ENCODE measurements at places on chromosomes 2 and 18. TPM values are rescaled to one million over a fixed set of nuclear protein-coding genes. Genes with fewer than 3 reads are reported as not detected.
A peak's percentile ranks its signal among the peaks of the same experiment; 100 is the strongest.

DNA sequence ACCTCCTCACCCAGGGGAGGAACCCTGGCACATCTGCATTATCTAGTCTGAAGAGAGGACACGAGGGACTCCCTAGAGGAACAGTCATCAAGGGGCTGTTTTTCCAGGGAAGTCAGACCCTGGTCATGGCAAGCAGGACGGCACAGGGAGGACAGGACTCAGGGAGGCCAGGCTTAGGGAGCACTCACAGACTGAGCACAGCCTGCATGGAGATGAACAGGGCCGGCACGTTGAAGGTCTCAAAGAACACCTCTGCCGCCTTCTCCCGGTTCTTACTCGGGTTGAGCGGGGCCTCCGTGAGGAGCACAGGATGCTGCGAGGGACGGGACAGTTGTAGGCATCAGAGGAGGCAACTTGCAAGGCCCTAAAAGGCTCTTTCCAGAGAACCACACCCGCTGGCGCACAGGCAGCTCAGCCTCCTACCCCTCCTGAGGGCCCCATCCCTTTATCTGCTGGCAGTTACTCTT, 5.1 kb downstream of the ACTR1B start:
- DNase-seq: no peak

GRCh38 chr2:172518995-172519394, 36.9 kb upstream of the PDK1 start:
- DNase-seq: no peak

GRCh38 chr2:66198873-66199272, 236.1 kb upstream of the MEIS1 start:
- DNase-seq: no peak

- DNase-seq: peak; percentile 95
These were observed 46.4 kb upstream of the SPP2 start for GRCh38 chr2:234003972-234004617.

DNA sequence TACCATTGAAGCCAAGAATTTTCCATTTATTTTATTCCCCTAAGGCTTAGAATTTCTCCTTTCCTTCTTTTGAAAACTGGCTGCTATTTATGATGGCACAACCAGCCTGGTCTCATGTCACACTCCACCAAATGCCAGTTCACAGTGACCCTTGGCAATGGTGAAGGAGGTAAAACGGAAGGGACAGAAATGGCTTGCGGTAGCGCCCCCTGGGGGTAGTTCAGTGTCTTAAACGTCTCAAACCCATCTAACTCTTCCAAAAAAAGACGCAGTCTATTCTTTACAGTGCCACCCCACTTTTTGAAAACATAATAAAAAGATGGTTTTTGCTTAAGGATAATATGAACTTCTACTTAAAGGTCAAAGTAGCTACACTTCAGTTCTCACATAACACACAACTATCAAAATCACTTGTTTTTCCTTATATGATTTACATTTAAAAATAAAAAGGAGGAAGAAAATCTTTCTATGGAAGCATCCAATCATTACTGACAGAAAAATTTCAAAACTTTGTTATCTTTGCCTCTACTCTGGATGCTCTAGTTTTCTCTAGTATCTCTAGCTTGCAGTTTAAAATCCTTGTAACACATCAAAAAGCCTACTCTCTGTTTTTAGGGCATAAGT, 28.0 kb downstream of the PNO1 start:
- peak; percentile 48 for DNase-seq

Gene FOXD4L1
- total RNA-seq: not detected

- no peak for DNase-seq
These were observed 51.4 kb upstream of the SPRED2 start for GRCh38 chr2:65483763-65484162.

GRCh38 chr2:230060672-230061293, 7.9 kb downstream of the SLC16A14 start:
- no peak for DNase-seq

Gene METTL21A
- total RNA-seq: 20.8 TPM

- DNase-seq: no peak
These were observed 64.2 kb downstream of the SCG2 start for GRCh38 chr2:223537651-223538601.

- peak; percentile 3 for DNase-seq
These were observed 1.9 kb downstream of the HS6ST1 start for GRCh38 chr2:128316777-128317180.

- no peak for DNase-seq
These were observed 386.6 kb upstream of the KLHL29 start for GRCh38 chr2:22998359-22998758.

Gene HOXD13
- 3.1 TPM for total RNA-seq

Gene CYP20A1
- total RNA-seq: 15.3 TPM

Gene SGPP2
- not detected for total RNA-seq

- no peak for DNase-seq
These were observed 326.2 kb upstream of the MEX3C start for GRCh38 chr18:51523671-51524070.

- DNase-seq: peak; percentile 22
These were observed 40.6 kb downstream of the KIAA2012 start for GRCh38 chr2:202113571-202114142.

DNA sequence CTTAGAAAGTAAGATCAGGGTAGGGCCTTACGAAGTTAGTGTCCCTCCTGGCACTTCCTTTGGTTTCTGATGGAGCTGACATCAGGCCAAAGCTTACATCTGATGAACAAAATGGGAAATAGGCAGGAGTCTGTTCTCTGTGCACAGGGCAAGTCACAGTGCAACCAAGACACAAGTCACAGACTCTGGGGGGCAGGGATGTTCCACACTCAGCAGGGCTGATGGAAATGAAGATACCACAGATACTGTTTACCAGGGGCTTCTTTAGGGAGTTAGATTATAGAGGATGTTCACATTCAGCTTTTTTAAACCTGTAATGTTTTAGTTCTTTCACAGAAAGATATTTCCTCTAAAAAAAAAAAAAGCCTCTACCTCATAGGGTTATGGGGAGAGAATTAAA, 106.2 kb upstream of the EPC2 start:
- DNase-seq: no peak

- DNase-seq: no peak
These were observed 27.1 kb downstream of the SCN3A start for GRCh38 chr2:165176780-165177179.

- DNase-seq: no peak
These were observed 162.9 kb upstream of the KYNU start for GRCh38 chr2:142714600-142714999.

Gene MAPK4
- not detected for total RNA-seq

Gene PDE11A
- 0.60 TPM for total RNA-seq

GRCh38 chr2:237194081-237194480, 108.4 kb downstream of the COPS8 start:
- no peak for DNase-seq

GRCh38 chr2:45169339-45170190, 160.3 kb upstream of the SIX2 start:
- no peak for DNase-seq

Gene SOX11
- total RNA-seq: 1.8 TPM

DNA sequence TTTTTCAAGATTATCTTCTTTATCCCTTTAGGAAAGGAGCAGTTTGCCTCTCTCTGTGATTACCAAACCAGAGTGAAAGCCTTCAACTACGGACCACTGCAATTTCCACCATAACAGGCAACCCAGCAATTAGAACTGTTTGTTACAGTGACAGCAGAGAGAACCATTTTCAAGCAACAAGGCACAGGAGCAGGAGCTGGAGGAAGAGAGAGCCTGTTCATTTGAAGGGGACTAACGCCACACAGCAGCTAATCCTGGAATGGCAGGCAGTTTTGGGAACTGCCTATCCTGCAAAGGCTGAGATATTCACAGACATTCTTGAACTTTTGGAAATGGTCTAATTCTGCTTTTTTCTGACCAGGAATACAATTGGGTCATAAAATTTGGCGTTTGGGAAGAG, 1541.9 kb upstream of the PIK3C3 start:
- DNase-seq: peak; percentile 7

DNA sequence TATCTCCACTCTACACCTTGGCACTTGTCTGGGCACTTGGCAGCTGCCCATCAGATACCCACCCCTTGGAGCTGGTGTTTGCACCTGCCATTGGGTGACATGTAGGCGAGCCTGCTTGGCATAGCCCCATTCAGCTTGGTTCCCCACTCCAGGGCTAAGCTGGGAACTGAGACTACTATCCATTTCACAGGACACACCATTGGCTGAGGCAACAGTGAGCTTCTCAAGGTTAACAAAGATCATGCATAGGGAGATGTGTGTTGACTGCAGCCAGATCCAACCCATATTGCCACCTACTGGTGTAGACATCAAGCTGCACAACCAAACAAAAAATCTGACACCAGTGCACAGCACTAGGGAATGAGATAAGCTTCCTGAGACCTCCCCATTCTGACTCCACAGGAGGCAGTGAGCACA, 1389.8 kb upstream of the TMEFF2 start:
- peak; percentile 76 for DNase-seq

- no peak for DNase-seq
These were observed 81.9 kb downstream of the TCF4 start for GRCh38 chr18:55506074-55506473.

DNA sequence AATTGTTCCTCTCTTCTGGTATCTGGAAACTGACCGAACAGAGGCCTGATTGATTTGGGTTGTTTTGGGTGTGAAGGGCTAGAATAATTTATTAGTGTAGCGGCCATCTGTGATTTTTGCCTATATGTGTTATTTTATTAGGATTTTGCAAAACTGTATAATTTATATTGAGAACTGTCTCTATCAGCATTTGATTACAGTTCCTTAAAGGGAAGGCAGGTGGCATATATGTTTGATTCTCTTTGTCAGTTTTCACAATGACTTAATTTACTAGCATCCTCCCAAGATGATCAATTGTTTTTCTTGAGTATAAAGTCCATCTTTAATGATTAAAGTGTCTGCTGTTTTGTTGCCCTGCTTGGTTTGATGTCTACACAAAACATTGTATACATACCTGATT, 4.5 kb downstream of the NBEAL1 start:
- DNase-seq: no peak

DNA sequence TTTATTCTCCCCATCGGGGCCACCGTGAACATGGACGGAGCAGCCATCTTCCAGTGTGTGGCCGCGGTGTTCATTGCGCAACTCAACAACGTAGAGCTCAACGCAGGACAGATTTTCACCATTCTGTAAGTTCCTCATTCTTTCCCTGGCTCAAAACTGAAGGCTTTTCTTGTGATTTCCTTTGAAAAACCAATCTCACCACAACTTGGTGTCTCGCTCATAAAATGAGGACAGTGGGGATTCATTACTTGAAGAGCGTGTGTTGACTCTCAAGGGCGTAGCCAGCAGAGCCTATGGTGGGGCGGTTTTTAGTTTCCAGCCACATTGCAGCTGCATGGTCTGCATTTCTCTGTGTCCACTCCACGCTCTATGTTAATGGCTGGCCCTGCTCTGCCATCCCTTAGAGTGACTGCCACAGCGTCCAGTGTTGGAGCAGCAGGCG, 29.0 kb downstream of the SLC1A4 start:
- DNase-seq: no peak

DNA sequence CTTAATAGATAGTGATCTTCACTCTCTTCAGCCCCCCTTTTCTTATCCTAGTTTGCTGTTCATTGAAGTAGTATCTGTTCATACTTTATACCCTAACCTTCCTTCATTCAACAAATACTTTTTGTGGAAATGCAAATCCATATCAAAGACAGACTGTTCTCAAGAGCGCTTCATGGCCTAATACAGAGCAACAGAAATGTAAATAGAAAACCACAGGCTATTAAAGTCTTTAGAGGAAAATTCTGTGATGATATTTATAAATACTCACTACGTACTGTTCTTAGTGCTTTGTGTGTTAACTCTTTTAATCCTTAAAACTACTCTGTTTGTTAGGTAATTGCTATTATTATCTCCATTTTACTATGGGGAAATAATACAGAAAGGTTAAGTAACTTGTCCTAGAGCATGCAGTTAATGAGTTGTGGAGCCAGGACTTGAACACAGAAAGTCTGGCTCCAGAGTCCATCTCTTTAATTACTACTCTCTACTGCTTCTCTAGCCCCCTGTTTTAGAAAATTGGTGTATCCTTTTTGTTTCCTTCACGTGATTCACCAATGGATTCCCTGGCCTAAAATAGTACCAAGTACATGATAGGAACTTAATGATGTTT, 2.9 kb downstream of the MDH1 start:
- no peak for DNase-seq

- DNase-seq: no peak
These were observed 112.2 kb downstream of the MAP4K4 start for GRCh38 chr2:101809698-101810097.

- DNase-seq: no peak
These were observed 374.2 kb upstream of the ID2 start for GRCh38 chr2:8307606-8308180.

DNA sequence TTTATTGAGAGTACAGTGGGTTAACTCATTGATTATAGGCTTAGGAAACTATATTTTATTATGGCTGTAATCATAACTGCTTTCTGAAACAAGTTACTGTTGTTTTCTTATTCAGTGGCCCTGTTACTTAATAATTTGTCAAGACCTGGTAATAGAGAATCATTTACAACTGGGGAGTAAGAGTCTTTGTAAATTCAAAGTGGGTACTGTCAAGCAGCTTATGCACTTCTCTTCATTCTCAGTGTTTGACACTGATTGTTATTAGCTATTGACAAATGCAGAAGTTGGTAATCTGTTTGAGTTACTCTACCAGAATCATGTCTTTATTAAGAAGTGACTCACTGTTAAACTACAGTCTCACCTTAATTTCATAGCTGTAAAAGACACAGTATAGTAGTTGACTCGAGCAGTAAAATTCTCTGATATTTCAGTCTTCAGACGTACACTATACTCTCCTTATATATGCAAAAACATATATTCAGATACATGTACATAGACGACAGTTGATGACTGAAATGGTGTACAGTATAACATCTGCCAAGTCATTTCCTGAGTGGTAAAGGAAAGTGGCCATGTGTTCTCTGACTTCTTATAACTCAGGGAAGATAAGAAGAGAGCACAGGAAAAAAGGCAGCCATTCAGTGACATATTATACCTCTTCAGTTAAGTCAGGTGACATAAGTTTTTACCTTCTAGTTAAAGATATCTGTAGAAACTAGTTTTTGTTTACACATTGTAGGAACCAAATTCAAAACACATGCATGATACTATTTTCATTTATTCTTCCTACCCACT, 36.0 kb upstream of the TTC27 start:
- no peak for DNase-seq

DNA sequence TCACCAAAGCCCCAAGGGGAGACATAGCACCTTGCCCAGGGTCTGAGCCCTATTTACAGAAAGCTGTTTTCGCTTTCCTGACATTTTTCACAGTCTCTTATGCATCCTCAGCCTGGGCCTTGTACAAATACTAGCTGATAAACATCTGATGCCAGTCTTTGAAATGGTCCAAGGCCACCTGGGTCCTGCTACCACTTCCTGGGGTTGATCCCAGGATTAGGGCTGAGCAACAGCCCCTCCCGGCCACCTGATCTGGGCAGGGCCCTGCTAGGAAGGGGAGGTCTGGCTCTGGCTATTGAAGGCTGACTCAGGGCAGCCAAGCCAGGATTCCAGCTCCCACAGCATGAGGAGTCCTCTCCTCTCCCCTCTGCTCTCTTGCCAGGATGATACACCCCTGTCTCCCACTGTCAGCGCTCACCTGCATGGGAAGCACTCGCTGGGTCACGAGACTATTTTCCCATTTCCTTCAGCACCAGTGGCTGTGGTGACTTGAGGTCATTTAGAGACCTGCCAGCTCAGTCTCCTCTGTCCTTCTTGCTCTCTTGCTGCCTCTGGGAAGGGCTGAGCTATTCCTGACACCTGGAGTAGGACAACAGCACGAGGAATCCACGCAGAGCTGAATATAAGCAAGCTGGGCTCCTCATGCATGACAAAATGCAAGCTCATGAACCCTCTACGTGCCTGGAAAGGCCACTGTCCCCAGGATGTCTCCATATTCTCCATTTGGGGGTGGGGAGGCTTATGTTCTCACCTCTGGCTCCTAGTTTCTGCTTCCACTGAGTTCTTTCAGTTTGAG, 53.0 kb upstream of the LGALSL start:
- peak; percentile 34 for DNase-seq

Gene VWC2L
- total RNA-seq: not detected

- no peak for DNase-seq
These were observed 569.8 kb upstream of the LRRTM1 start for GRCh38 chr2:80874374-80874773.
